ENCODE measurements at places on chromosomes 6 and 20. TPM values are rescaled to one million over a fixed set of nuclear protein-coding genes. Genes with fewer than 3 reads are reported as not detected.

Gene LST1
- not detected for total RNA-seq

Gene TLDC2
- total RNA-seq = 0.15 TPM

Gene C6orf141
- total RNA-seq = not detected

Gene SIM1
- 1.6 TPM for total RNA-seq

Gene SRSF12
- 0.08 TPM for total RNA-seq

Gene DLL1
- 1.8 TPM for total RNA-seq

Gene MUC21
- not detected for total RNA-seq

Gene TRDN
- total RNA-seq = not detected
